ENCODE measurements at places on chromosomes 1 and 21.
A peak's percentile ranks its signal among the peaks of the same experiment; 100 is the strongest.

GRCh38 chr1:7046314-7046713 lies 261.1 kb downstream of the CAMTA1 start:
- peak; percentile 60 for DNase-seq

- no peak for DNase-seq
These were observed 15.5 kb downstream of the AGRN start for GRCh38 chr1:1035291-1035943.

- no peak for DNase-seq
These were observed 13.0 kb downstream of the PCNX2 start for GRCh38 chr1:233282582-233282886.

DNA sequence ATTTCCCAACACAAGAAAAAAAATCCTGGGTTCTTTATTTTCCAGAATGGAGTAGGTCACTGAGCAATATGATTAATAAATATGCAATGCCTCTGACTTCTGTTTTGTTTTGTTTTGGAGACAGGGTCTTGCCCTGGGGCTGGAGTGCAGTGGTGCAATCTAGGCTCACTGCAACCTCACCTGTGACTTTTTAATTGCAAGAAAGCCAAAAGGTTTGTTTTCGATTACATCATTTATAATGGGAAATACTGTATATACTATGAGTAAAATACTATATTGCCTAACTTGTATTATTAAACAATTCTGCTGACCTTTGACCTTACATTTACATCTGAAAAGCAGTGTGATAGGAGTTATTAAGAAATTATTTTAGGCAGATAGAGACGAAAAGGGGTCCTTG lies 11.6 kb upstream of the CD46 start:
- DNase-seq, result no peak

DNA sequence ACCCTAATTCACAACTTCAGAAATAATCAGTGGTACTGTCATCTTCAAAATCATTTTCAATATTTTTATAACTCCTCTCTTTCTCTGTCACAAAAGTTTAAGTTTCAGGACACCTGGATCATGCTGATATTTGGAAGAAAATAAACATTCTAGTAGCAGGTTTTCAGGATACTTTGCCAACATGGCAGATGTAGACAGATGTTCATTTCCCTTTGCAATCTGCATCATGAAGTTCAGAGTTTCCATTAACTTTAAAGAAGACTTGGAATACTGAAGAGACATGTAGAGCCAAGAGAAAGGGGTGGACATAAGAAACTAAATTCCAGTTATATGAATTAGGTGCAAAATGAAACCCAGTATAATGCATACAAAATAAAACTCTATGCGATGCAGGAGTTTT lies 218.1 kb downstream of the USH2A start:
- no peak for DNase-seq

DNA sequence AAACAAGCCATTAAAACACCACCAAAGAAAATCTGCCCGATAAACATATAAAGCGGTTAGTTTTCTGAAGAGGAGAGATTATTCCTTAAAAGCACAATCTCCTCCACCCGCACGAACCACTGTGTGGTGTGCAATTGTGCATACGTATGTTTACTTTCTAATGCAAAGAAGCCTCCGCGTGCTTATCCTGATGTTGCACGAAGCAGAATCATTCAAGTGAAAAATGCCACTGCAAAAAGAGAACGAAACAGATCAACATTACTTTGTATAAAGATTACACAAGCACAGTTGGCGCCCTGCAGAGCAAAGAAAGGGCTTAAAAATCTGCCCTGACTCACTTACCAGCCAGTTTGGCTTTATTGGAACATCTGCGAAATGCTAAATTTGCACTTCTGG lies 166.8 kb downstream of the ZNF281 start:
- no peak for DNase-seq

- DNase-seq, result no peak
These were observed 29.3 kb upstream of the ZBTB8A start for GRCh38 chr1:32509939-32510338.

GRCh38 chr21:33019885-33020557 lies 5.7 kb upstream of the OLIG2 start:
- DNase-seq, result no peak

GRCh38 chr1:52825868-52826267 lies 16.7 kb upstream of the ZYG11A start:
- no peak for DNase-seq

DNA sequence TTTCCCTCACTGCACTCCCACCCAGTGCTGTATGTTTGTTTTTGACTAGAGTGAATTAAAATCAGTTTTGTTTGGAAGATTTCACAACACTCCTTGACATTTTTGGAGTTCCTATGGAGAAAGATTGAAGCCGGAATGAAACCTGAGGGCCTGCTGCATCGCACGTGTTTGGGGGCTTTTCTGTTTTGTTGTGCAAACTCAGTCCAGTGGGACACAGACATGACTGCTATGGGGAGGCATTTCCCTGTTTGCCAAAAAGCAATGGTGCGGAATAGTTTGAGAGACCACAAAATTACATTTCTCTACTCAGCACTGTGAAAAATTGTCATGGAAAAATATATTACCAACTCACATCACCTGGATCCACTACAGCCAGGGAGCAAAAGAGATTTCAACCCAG lies 43.8 kb upstream of the KCNE2 start:
- DNase-seq, result no peak

DNA sequence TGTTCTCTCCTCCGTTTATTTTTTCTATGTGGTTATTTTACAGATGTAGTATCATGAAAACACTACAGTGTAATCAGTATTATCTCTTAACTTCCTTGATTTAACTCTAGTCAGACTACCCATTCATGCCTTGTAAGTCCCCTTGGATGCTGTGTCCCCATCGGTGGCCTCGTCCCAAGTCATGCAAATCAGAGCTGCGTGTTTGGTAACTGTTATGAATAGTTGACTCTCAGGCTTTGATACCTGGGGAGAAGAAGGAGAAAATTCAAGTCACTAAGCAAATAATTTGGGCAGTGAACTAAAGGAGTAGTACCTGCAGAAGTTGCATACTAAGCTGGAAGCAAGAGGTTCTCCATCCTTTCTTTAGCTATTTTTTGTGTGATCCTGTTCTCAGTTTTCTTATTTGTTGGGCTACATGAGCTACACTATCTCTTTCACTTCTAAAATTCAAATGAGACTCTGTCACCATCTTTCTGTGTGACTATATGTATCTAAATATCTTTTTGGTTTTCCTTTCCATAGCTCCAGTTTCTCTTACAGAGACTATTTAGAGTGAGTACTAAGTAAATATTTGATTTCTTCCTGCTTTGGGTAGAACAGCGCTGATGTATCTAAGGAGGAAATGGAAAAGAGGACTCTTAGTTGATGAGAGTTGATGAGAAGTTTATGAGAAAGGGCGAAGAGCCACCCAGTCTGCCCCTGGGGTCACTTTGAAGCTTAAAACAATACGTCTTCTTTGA lies 50.9 kb downstream of the VANGL2 start:
- DNase-seq, result no peak

DNA sequence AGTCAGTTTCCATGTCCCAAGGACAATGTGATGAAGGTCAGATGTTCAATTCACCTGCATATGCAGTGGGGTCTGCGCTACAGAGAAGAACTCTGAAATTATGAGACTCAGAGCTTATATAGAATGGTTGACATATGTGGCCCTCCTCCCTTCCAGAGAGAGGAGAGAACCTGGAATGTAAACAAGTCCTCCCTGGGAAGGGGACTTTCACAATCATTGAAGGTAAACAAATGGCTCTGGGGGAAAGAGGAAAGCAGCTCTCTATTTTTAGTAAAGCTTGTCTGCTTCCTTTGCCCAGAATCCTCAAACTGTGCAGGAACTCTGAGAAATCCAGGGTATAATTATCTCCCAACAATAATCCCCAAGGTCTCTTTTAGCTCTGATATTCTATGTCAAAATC lies 9.8 kb downstream of the OVGP1 start:
- DNase-seq, result no peak

DNA sequence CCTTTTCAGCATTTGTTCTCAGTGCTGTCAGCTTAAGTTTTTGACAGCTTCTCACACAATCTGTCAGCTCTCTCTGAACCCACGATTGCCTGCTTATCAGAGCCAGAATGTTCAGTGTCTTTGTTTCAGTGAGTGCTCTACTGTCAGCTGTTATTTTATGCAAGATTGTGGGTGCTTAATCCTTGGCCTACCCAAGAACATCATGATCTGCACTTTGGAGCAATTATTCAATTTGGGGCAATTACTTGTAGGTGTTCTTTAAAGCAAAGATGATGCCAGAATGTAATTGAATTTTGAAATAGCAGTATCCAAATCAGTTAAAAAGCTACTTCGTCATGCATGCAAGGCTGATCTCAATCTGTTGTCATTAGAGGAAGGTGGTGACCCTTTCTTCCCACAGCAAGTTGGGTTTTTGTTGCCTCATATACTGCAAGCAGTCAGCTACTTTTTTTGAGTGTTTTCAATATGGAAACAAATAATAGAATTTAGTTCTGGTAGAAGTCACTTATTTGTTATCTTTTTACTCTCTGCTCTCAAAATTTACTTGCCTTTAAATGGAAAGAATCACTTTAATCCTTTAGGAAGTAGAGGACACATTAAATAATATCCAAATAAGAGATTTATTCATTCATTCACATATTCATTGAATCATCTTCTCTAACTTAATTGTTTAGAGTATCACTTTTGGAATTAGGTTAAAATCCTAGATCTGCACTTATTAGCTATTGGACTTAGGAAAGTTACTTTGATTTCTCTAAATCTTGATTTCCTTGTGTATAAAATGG lies 253.5 kb upstream of the CACYBP start:
- no peak for DNase-seq

DNA sequence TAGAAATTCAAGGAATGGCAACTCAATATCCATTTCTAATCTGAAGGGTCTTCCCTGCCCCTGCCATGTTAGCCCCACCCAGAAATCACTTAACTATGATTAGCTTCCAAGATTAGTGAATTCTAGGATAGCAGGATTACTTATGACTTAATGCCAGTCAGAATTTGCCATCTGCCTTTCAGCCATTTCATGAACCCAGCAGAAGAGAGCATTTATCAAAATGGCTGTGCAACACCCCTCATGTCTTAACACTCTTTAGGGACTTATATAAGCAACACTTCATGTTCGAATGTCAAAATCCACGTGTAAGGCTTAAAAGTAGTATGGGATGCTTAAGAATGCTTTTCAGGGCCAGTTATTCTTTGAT lies 288.5 kb downstream of the NFIA start:
- DNase-seq, result no peak

DNA sequence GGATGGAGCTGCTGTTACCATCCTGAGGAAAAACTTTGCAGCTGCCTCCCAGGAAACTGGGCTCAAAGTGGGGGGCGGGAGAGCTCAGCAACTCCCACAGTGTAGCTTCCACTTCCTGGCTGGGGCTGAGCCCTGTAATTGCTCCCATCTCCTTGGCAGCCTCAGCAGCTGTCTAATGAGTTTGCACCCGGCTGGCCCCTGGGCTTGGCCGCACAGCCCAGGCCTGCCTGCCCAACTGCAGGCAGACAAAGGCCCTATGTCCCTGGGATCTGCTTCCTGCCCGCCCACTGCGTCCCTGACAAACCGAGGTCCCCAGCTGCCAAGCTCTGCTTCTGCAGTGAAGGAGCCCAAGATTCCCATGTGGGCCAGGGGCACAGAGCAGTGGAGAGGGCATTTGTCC lies 30.1 kb downstream of the EDN2 start:
- no peak for DNase-seq

DNA sequence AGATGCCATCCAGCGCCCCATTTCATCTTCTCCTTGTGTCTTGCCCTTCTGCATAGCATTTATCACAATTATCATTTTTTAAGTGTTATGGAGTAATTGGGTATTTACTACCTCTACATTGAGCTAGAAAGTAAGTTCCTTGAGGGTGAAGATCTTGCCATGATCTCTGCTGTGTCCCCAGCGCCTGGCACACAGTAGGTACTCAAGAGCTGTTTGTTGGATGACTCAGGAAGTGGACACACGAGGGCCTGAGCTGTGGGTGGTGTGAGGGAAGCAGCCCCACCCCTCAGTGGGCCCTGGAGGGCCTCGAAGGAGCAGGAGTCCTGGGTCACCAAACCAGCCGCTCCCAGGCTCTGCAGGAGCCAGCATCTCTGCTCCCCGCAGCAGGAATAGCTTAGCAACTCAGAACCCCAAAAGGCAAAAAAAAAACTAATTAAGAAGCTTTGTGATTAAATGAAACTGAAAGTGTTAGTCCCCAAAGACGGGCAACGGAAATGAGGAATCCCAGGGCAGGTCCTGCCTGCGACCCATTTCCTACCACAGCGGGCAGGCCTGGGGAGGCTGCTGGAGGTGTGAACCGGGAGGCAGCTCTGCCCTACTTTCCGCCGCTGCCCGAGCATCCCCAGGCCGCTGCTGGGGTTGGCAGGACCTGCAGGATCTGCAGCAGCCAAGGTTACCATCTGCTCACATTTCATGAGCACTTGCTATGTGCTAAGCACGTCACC lies 87.7 kb downstream of the LACTBL1 start:
- no peak for DNase-seq

DNA sequence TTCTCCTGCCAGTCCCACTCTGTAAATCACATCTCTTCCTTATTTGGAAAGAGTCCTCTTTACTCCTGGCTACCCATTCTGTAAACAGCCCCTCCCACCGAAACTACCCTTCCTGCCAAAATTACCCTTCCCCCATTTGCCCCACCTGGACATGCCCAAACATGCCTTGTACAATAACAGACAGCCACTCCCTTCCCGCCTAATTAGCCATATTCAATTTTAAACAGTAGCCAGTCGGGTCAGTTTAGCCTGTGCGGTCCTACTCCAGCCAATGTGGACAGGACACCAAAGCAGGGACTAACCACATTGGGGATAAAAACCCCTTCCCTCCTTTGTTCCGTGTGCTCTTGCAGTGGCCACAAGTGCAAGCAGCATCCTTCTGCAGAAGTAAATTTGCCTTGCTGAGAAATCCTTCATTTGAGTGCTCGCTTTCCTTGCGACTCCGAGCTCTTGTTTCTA lies 56.3 kb upstream of the MAP10 start:
- no peak for DNase-seq

- no peak for DNase-seq
These were observed 12.5 kb downstream of the SDC3 start for GRCh38 chr1:30895944-30896660.

GRCh38 chr21:36810443-36810842 lies 111.5 kb downstream of the SIM2 start:
- DNase-seq, result no peak

DNA sequence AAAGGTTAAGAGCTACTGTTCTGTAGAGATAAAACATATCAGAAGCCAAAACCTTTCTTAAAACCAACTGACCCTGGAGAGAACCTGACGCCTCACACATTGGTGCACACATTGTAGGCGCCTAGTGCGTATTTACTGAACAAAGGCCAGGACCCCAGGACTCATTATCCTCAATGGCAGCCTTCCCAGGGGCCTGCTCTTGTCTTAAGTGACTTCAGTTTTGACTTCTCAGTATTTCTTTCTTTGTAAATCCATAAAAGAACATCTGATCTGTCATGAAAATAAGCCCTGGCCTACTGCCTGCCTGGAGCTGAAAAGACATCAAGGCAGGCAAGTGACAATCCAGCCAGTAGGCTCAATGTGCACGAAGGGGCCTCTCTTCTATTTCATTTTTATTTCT lies 27.6 kb downstream of the ABCA4 start:
- DNase-seq, result no peak
